ENCODE measurements at places on chromosomes 2 and 18.

GRCh38 chr18:49648811-49649210 is 87.0 kb downstream of the LIPG start:
- DNase-seq: no peak

- no peak for DNase-seq
These were observed 496.3 kb downstream of the SLC4A3 start for GRCh38 chr2:220123751-220124150.

- no peak for DNase-seq
These were observed 19.0 kb downstream of the BIN1 start for GRCh38 chr2:127087791-127088495.

GRCh38 chr18:54736981-54737380 is 91.3 kb upstream of the RAB27B start:
- no peak for DNase-seq

Data from A673 (cell line).